ENCODE measurements at places on chromosomes 2 and 18.

GRCh38 chr2:39989888-39990287, 210.8 kb upstream of the THUMPD2 start:
- DNase-seq = no peak

GRCh38 chr2:176182671-176183070, 5.8 kb upstream of the HOXD1 start:
- DNase-seq = no peak

- DNase-seq = no peak
Measured at GRCh38 chr2:79723830-79724229, 211.0 kb downstream of the CTNNA2 start.

GRCh38 chr18:62751341-62751821, 36.0 kb downstream of the PHLPP1 start:
- DNase-seq = no peak

GRCh38 chr18:5951515-5952091, 56.3 kb upstream of the TMEM200C start:
- DNase-seq = no peak

DNA sequence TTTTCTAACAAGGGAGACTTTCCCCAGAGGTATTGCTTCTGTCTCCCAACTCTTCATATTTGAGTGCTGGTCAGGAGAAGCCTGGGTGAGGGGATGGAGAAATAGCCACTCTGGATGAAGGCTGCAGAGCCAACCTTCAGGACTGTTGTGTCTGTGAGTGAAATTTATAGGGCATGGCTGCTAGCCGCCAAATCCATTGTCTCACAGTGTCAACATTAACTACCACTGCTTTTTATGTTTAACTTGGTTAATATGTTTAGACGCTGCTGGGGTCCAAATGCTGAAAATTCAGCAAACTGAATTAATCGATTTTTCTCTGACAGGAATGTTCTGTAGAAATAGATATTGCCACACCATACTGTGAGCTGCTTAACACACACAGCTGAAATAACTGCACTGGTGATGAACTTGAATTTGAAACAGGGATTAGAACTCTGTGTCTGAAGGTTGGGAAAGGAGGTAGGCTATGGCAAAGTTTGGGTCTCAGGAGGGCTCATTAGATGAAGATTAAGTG, 281.0 kb downstream of the DCC start:
- no peak for DNase-seq

DNA sequence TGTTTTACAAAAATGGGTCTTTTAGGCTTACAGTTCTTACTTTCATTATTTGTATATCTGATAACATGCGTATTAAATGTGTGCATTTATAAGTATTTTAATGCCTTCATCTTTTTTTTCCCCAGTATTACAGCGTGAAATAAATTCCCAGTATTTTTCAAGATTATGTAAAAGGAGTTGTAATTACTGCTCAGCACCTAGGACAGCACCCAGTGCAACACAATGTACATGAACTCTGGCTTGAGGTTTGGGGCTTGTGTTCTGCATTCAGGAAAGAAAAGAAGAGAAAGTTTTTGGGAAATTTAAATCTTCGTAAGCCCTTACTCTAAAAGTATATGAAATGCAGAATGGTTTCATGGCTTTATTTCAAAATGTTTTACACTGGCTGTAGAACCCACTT, 16.7 kb downstream of the ZNF638 start:
- DNase-seq = no peak

GRCh38 chr2:8543383-8544170, 138.3 kb upstream of the ID2 start:
- DNase-seq = peak; percentile 85

DNA sequence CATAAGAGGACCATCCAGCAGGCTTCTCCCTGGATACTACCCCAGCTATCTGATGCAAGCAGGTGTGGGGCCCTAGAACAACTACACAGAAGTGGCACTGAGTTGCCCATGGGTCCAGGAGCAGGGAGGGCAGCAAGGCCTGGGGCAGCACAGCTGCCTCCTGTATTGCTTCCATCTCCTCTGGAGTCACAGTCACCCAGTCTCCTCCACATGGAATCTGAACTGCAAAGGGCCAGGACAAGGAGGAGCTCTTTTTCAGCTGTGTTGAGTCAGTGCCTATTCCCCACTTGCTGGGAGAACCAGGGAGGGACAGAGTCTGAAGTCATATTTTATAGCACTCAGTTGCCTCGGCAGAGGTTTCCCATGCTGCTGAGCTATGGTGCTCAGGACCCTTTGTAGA, 67.9 kb upstream of the ALPP start:
- no peak for DNase-seq

GRCh38 chr2:177501186-177501585, 108.6 kb downstream of the AGPS start:
- DNase-seq = no peak

DNA sequence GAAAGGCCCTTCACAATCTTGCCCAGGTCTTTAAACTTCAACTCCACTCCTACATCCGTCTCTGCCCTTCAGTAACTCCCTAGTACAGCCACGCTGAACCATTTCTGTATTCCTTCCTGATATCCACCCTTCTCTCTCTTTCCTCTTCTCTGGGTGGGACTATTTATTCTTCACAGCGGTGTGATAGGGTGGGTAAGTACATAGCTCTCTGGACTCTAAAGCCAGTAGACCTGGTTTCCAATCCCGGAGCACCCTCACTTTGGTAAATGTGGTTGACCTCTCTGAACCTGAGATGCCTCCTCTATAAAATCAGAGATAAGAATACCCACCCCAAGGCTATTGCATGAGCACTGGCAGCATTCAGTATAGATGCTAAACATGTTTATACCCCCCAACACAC, 86.7 kb downstream of the ATL2 start:
- DNase-seq = no peak

DNA sequence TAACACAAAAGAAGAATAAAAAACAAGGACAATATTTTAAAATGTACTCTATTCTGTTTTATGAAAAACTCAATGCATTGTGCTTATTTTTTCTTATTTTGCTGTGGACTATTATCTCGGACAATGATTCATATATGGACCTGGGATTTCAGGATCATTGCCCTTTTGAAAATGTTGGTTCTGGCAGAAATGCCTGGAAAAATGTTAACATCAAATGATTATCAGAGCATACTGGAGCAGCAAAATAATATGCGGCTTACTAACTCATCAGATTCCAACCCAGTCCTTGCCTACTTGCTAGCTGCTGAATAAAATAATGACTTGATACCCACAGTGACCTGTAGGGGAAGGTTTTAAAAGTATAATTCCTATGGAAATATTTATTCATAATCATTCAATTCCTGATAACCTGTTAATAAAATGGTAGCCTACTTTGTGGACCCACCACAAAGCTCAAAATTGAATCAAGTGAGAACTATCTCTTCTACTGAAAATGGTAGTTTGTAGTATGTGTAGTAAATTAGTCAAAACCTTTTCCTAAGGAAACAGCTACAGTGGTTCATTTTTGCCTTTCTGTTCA, 117.4 kb downstream of the NEB start:
- no peak for DNase-seq

- no peak for DNase-seq
Measured at GRCh38 chr2:41320491-41320890, 727.3 kb upstream of the PKDCC start.

- DNase-seq = no peak
Measured at GRCh38 chr2:217413193-217413592, 553.3 kb upstream of the TNP1 start.

- no peak for DNase-seq
Measured at GRCh38 chr2:230496891-230497290, 80.9 kb downstream of the SP100 start.

- no peak for DNase-seq
Measured at GRCh38 chr2:24818721-24819167, 25.5 kb downstream of the CENPO start.

DNA sequence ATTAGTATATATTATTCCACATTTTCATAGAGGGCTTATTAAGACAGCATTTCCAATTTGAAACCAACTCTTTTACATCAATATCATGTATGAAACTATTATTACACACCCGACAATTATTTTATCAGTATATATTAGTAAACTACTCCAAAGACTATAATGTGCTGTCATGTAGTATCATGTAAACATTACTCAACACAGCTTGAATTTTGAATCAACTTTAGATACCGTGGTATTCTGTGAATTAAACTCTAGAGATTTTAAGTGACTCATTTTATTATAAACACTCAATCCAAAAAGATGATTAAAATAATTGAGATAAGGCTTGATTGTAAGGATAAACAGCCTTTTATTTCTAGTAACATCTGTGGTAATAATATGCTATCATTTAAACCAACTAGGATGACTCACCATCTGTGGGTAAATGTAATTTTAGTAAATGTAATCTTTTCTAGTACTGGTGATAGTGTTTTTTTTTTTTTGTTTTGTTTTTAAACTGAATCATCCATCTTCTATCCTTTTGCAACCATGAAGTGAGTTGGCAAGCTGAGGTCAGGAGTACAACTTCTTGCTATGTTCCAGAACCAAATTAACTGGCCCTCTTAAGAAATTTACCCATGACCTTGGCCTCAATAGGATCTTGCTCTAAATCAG, 144.3 kb upstream of the SMAD7 start:
- DNase-seq = no peak

GRCh38 chr2:125398738-125399524, 1257.0 kb upstream of the GYPC start:
- DNase-seq = no peak

- no peak for DNase-seq
Measured at GRCh38 chr2:127154396-127154795, 47.4 kb upstream of the BIN1 start.

- no peak for DNase-seq
Measured at GRCh38 chr2:59463426-59463825, 1090.0 kb downstream of the BCL11A start.
